Activated CD4-positive, alpha-beta T cell treated with anti-CD3 and anti-CD28 coated beads for 36 hours (primary cell): ENCODE measurements at places on chromosomes 12 and 14. TPM values are rescaled to one million over a fixed set of nuclear protein-coding genes. Genes with fewer than 3 reads are reported as not detected.

Gene FAM222A
- total RNA-seq: 0.53 TPM

Gene ETFBKMT
- 0.35 TPM for total RNA-seq

DNA sequence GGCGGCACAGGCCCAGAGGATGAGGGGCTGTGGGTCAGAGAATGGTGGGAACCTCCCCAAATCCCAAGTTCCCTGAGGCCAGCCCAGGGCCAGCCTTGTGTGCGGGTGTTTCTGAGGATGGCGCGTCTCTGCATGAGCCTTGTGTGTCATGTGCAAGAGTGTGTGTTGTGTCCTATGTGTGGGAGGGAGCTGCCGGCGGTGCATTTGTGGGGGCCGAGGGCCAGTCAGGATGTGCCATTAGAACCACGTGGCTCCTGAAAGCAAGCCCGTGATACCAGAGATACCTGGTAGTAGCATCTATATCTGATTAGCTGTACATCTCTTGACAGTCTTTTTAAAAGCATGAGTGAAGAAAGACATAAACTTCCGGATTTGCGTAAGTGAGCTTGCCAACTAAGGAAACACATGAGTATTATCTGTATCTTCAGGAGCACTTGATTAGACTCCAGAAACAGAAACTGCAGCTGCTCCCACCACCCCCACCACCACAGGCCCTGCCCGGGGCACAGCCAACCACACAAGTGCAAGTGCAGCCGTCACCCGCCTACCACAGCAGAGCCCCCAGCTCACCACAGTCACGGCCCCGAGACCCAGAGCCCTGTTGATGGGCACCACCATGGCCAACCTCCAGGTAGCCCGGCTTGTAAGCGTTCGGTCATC is 19.2 kb downstream of the DDX51 start:
- DNase-seq: no peak

GRCh38 chr12:93191423-93191822 is 186.3 kb upstream of the NUDT4 start:
- no peak for DNase-seq

DNA sequence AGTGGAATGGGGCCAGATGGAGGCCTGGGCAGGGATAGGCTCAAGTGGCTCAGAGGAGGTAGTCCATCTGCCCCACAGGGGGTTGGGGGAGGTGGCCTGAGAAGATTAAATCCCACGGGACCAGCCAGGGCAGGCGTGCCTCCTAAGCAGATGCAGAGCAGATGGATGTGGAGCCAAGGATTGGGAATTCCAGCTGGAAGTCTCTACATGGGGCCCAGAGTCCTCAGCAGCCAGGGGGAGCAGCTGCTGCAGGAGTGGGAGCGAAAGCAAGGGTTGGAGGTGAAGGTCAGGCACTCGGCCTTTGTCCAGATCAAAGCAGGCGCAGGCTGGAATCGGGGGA is 42.4 kb upstream of the VRK1 start:
- DNase-seq: no peak

GRCh38 chr12:117060929-117061305 is 38.3 kb downstream of the TESC start:
- no peak for DNase-seq

DNA sequence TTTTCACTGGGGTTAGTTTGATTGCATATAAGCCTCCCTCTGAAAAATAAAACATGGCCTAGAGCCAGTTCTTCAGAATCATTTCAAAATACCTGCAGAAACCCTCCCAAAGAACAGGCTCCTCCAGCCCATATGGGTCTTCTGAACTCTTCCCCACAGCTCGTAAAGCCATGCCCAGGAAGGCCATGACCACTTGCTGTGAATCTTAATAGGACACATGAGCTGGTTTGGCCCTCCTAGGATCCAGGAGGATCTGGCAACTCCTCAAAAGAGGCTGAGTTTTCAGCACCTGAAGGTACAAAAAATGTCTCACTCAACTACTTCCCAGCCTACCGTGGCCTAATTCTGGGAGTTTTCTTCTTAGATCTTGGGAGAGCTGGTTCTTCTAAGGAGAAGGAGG is 2.4 kb downstream of the MYBPC1 start:
- no peak for DNase-seq

DNA sequence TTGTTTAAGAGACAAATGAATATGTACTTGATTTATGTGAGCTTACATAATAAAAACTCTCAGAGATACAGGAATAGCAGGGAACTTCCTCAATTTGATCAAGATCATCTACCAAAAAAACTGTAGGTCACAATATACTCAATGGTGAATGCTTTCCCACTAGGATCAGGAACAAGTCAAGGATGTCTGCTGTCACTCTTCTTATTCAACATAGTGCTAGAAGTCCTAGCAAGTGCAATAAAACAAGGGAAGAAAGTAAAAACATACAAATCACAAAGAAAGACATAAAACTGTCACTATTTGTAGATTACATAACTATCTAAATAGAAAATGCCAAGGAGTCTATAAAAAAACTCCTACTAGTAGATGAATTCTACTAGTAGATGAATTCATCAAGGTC is 41.9 kb upstream of the PAWR start:
- DNase-seq: no peak

GRCh38 chr12:6069437-6070093 is 54.9 kb downstream of the VWF start:
- peak; percentile 65 for DNase-seq
